ENCODE measurements at places on chromosomes 2 and 18.
A peak's percentile ranks its signal among the peaks of the same experiment; 100 is the strongest.

DNA sequence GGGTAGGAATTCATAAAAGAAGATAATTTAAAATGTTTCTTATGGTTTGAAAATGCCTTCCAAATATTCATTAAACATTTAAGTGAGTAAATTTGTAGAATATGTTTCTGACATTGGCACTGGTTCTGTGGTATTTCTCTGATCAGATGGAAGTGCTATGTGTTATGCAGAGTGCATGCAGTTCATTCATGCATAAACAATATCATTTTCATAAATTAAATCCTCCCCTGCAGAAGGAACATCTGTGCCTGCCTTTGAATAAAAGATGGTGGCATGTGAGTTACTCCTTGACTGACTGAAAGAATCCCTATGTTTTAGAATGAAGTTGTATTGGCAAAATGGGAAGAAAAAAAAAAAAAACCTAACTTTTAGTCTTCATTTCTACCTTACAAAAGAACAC, 5.9 kb downstream of the NEUROD1 start:
- no peak for DNase-seq

GRCh38 chr18:76233876-76234675, 261.0 kb downstream of the ZNF516 start:
- no peak for DNase-seq

- DNase-seq: no peak
Measured at GRCh38 chr18:7248877-7249276, 18.0 kb downstream of the LRRC30 start.

GRCh38 chr2:231613663-231614558, 21.2 kb downstream of the TEX44 start:
- DNase-seq: peak; percentile 83

GRCh38 chr2:172510088-172510487, 45.8 kb upstream of the PDK1 start:
- DNase-seq: no peak

DNA sequence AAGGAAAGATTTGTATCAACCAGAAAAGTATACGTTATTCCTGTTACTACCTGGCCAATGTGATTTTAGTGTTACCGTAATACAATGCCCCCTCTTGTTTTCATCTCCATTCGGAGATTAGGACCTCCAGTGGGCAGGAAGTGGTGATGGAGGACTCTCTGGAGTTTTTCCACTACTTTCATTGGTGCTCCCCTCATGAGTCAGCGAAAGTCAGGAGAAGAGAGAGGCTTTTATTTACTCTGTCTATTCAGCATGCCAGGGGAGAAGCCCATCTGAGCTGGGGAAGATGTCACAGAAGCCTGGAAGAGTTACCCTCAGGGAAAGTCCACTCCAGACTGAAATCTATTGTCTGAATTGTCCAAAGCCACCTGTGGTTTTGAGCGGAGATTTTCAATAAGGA, 88.2 kb upstream of the THUMPD2 start:
- DNase-seq: no peak

GRCh38 chr18:21342372-21342771, 100.3 kb downstream of the GREB1L start:
- no peak for DNase-seq

GRCh38 chr2:109472974-109473373, 140.8 kb downstream of the SEPTIN10 start:
- no peak for DNase-seq

DNA sequence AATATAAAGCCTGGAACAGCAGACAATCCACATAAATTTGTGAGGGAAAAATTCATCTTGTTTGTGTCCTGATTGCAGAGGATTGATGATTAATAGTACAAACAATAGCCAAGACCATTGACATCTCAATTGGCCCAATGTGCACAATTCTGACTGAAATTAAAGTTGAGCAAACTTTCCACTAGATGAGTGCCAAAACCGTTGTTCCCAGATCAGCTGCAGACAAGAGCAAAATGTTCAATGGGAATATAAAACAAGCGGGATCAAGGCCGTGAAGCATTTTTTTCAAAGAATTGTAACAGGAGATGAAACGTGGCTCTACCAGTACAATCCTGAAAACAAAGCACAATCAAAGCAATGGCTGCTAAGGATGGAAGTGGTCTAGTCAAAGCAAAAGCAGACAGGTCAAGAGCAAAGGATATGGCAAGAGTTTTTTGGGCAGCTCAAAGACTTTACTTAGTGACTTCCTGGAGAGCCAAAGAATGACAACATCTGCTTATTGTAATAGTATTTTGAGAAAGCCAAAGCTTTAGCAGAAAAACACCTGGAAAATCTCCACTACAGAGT, 55.9 kb upstream of the KIF5C start:
- no peak for DNase-seq

DNA sequence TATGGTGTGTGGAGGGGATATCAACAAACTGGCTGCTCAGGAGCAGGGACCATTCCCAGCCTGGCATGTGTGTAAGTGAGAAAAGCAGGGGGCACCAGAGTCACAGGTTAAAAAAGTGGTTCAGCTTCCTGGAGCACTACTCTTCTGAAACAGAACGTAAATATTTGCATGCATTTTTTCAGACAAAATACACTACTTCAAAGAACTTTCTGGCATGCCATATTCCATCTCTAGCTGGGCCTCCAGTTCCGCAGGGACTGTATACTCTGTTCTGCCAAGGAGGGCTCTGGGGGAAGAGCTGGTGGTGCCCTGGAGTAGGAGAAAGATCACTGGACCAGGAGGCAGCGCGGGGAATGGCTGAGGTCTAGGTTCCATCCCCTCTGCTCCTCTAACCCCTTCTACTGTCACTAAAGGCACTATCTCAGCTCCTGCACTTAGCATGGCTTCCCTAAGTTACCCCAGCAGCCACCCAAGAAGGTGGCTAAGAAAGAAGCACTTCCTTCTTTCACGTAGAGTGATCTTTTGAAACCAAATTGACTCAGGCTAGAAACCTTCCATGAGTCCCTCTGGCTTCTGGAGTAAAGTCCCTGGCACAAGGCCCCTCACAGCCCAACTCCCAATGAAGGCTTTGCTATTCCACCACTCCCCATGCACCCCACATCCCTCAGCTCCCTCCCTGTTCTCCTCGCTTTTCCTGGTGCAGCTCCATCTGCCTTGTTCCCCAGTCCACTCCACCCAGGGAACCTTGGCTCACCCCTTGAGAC, 57.6 kb upstream of the CABLES1 start:
- no peak for DNase-seq

All from activated CD8-positive, alpha-beta memory T cell treated with anti-CD3 and anti-CD28 coated beads for 48 hours (primary cell).